Panc1 (cell line): ENCODE measurements at places on chromosomes 6 and 20. TPM values are rescaled to one million over a fixed set of nuclear protein-coding genes. Genes with fewer than 3 reads are reported as not detected.

DNA sequence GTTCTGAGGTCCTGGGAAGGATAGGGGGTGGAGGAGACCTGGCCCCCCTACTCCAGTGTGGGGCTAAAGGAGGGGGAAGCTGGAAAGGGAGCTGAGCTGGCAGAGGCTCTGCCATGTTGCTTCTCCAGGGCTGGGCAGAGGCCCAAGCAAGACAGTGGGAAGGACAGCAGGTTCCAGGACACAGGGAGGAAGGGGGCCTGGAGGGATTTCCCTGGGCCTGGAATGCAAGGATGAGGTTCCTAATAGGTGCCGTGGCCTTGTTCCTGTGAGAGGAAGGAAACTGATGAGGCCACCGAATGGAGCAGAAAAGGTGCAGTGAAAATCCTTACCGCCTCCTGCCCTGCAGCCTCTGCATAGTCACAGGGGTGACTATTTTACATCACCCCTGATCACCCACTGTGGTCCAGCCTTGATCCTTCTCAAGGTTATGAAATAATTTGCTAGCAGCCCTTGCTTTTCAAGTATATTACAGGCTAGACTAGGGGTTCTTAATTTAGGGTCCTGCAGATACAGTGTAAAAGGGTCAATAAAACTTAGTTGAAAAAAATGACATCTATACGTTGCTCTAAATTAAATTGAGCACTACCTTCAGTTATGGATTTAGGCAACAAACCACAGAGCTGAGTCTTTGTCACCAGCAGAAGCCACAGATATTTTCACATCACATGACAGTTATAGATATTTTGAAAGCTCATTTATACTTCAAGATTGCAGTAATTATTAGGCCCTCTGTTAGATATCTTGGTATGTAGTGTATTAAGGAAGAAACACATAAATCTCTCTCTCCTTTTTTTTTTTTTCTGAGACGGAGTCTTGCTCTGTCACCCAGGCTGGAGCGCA is 45.7 kb upstream of the RNF24 start:
- no peak for DNase-seq

GRCh38 chr20:62603021-62603906 is 39.0 kb upstream of the SLCO4A1 start:
- no peak for DNase-seq

DNA sequence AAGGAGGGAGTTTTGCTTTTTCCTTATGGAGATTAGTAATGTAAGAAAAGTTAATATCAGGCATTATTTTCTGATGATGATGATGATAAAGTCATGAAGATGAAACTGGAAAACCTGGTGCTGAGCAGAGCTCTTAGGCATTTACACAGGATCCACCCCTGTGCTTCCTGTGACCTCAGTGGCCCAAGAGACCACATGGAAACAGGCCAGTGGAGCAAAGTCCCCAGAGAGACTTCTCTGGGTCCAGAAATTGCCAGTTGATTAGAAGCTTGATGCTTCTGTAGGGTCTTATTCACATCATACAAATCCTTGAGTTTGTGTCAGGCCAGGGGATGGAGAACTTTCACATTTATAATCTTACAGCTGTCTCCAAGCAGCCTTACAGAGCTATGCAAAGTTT is 46.1 kb downstream of the SLC13A3 start:
- no peak for DNase-seq

Gene NOP56
- 354 TPM for total RNA-seq

Gene BPIFA1
- total RNA-seq, result not detected
